CD4-positive, alpha-beta T cell treated with Interleukin-21 for 1 hour (primary cell): ENCODE measurements at places on chromosomes 11 and 22.
A peak's percentile ranks its signal among the peaks of the same experiment; 100 is the strongest.

GRCh38 chr11:120182790-120183491 lies 27.9 kb upstream of the OAF start:
- DNase-seq = no peak

- DNase-seq = no peak
Measured at GRCh38 chr11:71999798-72000197, 1.1 kb downstream of the IL18BP start.

DNA sequence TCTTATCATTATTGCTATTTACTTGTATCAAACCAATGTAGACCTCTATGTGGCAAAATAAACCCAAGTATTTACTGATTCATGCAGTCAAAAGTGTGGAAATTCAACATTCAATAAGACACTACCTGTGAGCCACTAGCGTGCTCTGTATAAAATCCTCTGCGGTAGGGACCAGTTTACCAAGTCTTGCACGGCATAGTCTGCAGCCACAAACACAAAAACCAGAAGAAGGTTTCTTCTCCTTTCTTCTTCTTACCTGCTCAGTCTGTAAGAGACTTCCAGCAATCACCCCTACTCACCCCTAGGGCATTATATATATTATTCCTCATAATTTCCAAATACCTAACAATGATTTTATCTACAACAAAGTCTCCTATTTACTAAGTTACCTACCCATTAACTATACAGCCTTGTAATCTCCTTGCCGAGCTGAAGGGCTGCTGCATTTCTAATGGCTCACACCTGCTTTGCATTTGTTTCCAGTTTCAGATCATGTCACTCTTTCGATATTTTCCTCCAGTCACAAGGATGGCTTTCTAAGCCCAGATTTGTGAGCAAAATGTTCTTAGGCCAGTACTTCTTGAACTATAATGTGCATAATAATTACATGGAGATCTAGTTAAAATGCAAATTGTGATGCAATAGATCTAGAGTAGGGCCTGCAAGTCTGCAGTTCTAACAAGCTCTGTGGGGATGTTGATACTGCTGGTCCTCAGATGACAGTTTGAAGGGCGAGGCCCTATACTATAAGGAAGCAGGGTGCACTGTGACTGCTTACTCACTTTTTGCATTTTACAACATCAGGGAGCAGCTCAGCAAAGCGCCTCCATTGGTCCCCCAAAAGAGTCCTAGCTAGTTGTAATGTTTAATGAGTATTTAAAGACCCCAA lies 191.9 kb upstream of the DDI1 start:
- DNase-seq = no peak

DNA sequence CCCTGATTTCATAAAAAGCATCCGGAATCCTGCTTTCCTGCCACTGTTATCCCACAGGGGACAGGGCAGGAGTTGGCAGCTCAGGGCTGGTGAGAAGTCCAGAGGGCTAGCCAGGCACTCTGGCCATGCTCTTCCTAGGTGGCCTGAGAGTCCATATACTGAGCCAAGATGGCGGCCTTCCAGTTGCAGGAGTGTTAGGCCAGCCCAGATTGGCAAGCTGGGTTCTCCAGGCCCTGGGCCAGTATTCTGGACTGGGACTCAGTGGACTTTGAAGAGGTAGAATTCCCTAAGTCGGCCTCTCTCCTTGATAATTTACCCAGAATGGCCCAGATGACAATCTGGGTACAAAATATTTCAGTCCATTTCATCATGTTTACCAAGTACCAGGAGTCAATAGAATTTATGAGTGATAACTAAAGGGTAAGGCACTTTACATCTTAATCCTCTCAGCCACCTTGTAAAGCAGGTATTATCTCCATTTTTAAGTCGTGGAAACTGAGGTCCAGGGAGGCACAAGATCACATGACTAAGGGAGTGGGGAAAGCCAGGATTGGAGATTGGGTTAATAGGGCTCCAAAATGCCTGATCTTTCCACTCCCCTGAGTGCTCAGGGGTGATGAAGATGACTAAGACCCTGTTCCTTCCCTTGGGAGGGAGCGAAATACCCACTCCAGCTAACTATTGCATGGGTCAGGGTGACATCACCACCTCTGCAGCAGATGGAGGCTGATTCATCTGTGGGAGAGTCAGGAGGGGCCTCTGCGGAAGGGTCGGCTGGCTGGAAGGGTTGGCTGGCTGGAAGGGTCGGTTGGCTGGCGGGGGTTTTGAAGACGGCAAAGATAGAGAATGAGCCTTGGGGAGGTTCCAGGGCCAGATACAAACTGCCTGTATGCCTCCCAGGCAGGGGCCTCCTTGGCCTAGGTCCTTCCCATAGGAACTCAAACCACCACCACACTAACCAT lies 1.2 kb upstream of the MICALL1 start:
- no peak for DNase-seq

- peak; percentile 18 for DNase-seq
Measured at GRCh38 chr11:68750195-68751003, 921 bp downstream of the TESMIN start.

DNA sequence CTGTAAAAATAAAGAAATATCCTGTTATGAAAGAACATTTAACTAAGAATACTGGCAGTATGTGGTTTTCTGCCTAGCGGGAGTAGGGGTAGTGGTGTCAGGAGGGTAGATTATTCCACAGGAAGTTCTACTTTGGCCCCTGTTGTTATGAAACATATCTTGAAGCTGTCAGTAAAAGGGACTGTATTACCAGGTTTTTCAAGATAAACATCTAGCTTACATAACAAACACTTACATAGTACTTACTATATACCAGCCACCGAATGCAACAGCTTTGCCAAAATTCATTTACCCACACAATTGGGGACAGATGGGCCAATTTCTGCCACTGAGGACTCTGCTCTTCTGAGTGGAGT lies 3.7 kb downstream of the TMEM123 start:
- peak; percentile 37 for DNase-seq

DNA sequence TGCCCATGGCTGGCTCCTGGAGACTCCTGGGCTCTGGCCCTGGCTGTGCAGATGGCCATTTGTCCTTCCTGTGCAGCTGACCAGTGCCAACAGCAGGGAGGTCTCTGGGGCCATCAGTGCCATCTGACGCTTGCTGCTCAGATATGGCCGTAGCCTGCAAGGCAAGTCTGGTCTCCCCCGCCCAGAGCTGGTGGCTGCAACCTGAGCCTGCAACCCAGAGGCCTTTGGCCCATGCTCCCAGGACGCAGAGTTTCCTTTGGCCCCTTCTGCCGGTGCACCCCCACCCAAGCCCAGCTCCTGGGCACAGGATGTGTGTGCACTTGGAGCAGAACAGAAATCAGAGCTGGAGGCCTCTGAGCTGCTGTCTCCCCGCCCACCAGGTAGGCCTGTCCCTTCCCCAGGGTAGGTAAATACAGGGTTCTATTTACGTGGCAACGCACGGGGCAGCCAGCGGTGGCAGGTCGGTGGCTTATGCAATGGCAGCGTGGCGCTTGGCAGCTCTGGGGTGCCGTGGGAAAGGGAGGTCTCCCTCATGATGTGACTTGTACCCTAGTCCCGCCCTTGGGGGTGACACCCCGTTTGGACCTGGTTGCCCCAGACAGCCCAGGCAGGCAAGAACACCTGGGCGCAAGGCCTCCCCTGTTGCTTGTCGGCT lies 21.0 kb upstream of the MYEOV start:
- DNase-seq = no peak

DNA sequence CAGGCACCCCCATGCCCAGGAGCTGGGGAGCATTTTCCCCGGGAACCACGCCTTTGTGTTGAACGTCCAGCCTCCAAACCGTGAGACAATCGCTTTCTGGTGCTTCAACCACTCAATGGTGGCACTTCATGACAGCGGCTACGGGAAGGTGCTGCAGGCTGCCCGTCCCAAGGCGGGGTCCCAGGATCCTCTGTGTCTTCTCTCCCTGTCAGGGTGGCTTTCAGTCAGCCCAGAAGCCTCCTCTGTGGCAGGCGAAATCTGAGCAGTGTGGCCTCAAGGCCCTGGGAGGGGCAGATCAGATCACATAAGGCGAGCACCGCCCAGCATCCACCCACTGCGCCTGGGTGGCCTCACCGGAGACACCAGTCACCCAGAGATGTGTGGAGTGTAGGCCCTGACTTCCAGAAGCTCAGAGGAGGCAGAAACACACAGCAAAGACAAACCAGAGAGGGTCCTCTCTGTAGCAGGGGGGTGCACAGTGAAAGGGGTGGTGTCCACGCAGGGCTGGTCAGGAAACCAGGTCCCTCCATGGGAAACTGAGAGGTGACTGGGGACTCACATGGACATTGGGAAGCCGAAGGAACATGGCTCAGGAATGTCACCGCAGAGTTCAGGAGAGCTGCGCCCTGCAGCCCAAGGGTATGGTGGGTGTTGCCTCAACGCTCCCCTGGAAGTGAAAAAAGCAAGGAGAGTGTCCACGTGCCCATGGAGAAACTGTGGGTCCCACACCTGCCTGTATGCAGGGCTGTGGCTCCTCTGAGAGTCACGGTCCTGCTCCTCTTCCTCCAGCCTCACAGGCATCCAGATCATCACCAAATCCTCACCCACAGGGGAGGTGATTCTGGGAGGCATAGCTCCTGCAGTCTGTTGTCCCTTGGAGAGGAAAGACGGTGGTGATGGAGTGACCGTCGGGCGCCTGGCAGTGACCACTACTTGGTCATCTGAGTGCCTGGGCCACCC lies 1420.7 kb downstream of the TBC1D22A start:
- DNase-seq = no peak

GRCh38 chr11:44565953-44566949 lies 788 bp downstream of the CD82 start:
- DNase-seq = peak; percentile 25

DNA sequence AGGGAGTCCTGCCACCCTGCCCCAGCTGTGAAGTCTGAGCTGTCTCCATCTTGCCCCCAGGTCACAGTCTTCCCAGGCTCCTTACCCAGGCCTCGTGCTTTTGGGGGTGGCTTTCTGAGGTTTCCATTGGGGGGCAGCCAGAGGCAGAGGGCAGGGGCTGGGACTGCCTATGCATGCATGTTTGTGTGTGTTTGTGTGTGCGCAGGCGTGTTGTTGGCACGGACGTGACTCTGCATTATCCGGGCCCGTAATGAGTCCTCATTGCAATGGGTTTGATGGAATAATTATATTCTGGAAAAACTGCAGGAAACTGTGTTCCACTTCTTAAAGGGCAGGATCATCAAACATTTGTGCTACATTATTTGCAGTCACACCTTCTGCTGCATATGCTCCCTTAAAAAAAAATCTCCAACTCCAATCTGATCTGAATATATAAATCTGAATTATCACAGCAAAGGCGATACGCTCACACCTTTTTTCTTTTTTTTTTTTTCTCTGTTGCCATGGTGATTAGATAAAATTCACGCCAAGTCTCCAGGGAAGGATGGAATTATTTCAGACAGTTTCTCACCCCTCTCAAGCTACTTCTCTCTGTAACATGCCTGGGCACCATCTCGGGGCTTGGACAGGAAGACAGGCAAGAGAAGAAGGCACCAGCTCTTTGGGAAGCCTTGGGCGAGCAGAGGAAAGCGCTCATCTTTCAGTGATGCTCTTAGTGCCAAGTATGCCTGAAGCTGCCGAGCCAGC lies 45.9 kb downstream of the DSCAML1 start:
- no peak for DNase-seq

- no peak for DNase-seq
Measured at GRCh38 chr11:35419184-35419829, at the start of gene SLC1A2. SLC1A2 (minus strand) TSS chr11:35419558; CDS start chr11:35418966, 592 bp downstream.

GRCh38 chr11:22244986-22245592 lies 52.2 kb downstream of the ANO5 start:
- peak; percentile 7 for DNase-seq

DNA sequence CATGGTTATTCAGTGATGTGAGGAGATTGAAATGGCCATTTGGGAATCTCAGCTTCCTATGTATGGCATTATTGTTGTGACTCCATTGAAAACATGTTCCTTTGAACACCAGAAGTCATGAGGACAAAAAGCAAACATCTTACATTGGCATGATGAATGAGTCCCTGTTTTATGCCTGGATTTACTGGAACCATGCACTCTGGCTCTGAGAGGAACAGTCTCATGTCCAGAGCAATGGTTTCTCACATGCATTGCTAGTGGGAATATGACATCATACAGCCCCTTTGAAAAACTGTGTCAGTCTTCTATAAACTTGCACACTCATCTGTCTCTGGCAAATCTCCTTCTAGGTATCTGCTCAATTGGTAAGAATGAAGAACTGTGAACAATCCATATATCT lies 3.4 kb upstream of the KDM4F start:
- DNase-seq = no peak

DNA sequence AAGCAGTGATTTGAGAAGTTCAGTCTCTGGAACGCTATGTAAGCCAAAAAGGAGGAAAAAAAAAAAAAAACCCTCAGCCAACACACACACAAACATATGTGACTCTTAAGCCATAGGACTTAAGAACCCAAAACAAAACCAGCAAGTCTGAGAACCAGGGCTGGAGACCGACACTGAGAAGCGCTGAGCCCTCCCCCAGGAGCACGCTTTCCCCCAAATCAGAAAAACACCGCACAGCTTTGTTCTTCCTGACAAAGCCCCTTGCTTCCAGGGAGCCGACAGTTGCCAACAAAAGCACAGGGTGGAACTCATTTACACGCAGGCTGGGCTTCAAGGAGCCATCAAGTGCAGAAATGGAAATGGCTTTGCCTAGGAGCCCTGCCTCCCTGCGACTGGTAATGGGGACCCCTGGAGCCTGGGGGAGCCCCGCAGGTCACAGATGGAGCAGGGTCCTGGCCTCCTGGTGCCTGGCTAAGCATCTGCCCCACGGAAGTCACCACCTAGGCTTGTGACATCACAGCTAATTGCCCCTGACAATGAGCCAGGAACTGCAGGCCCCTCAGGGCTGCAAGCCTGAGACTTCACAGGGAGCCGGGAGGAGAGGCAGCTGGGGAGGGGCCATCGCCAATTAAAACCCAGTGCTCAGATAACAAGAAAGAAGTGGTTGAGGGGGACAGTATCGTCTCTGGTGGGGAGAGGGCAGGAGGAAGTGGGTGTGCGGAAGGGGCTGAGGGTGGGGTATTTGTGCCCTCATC lies 66.9 kb downstream of the NFAM1 start:
- no peak for DNase-seq

DNA sequence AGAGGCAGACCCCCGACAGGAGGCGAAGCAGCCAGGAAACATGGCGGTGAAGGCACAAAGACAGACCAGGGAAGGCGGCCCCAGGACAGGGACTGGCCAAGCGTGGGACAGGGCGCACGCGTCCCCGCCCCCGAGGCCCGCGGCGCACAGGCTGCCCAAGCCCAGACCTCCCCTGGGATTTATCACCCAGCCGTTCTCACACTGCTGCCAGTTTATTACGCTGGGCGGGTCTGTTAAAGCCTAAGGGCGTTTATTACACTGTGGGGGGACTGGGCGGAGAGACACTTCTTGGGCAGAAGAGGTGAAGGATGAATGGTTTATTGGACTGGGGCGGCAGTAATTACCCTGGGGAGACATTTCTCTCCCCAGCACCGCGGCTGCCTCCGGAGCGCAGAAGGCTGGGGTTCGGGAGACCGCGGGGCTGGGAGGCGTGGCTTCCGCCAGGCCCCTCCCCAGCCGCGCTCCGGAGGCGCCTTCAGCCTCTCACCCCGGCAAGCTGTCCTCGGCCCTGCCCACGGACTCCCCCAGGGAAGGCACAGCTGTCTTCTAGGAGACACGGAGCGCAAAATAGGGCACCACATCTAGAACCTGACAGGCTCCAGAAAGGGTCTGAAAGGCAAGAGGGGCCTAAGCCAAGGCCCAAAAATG lies 47.1 kb downstream of the SLC22A12 start:
- no peak for DNase-seq

GRCh38 chr11:73274722-73275380 lies 2.7 kb downstream of the P2RY6 start:
- DNase-seq = no peak
